Amniotic epithelial cell (primary cell): ENCODE measurements at places on chromosomes 13 and 19.

DNA sequence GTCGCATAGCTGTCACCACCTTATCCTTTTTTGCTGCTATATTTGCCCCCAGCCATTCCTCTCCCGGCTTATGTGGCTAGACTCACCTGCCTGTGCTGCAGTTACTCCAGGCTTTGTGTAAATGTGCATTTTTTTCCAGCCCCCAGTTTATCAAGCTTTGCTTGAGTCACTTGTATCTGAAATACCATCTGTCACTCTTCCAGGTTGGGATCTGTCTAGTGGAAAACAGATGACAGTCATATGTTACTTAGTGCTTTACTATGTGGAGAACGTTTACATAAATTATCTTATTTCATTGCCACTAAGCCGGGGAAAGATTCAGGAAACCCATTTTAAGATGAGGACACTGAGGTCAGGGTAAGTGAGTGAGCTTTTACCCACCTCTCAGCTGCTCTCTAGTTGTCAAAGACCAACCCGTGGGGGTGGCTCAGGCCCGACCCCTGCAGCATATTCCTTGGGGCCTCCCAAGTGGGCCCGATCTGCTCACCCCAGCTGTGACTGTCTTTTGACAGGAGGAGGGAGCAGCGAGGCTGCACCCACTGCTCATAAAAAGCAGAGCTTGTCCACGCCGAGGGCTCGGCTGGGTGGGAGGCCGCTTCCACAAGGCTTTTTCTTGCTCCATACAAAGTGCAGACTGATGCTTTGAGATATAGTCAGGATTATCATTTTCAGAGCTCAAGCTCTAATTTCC, 7.2 kb downstream of the GJB2 start:
- no peak for DNase-seq

DNA sequence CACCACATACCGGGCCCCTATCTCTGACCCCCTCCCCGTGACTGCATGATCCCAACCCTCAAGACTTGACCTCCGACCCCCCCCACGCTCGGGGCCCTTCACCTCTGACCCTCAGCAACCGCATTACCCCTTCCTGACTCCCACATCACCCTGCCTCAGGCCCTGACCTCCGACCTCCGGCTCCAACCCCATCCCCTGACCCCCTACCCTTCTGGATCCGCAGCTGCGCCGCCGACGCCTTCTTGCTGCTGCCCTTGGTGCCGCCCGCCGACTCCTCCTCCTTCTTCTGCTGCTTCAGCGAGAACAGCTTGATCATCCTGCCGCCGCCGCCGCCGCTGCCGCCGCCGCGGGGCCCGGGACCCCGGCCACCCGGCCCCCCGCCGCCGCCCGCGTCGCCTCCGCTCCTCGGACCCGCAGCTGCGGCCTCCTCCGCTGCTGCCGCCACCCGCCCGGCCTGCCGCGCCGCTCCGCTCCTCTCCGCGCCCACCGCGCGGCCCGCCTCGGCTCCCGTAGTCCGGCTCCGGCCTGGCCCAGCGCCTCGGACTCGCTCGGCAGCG, at the start of gene UBE2M:
TSS of gene UBE2M (minus strand) at position 546 of the 557 bp plus-strand sequence. CDS start at position 316, 230 bp downstream.
- DNase-seq: peak; percentile 37

DNA sequence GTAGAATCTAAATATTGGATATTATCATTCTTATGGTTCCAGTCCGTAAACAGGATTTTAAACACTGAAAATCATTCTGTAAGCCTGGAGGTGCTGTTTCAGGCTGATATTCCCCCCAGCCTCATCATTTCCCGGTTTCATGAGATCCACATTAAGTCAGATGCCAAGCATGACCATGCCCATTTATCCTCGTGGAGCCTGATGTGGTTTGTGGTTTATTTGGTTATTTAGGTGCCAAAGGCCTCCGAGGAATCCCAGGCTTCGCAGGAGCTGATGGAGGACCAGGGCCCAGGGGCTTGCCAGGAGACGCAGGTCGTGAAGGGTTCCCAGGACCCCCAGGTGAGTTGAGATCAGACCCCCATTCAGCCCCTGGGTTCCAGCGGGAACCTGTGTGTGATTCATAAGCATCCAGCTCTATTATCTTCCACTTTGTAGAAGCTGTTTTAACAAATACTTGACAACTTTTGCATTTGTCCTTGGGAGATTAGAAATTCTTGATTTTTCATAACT, 92.5 kb downstream of the RAB20 start:
- no peak for DNase-seq

DNA sequence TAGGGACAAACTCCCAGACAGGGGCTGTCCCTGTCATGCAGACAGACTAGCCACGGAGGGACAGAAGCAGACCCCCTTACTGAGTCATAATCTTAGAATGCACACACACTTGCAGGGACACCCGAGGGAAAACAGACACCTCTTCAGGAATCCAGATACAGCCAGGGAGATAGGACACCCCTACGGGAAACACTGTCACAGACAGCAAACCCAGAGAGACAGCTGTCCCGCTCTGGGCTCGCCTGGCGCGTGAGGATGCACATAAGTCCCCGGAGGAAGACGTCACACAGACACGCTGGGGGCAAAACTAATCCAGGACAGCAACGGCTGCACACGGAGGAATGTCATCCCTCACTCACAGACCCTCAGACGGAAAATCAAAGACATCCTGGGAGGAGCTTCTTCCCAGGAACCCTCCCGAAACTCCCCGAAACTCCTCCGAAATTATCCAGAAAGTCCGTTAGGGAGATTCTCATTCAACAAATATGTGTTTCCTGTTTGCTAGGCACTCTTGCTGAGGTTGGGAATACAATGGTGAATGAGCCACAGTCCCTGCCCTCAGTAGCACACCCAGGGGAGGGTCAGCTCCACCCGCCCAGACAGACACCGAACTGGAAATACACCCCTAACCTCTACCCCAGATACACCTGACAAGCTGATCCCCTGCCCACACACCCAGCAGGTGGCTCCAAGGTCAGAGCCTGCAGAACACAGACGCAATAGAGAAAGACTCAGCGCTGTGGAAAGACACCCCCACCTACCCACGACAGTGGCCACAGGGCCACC, 15.2 kb upstream of the TOMM40 start:
- DNase-seq: no peak

DNA sequence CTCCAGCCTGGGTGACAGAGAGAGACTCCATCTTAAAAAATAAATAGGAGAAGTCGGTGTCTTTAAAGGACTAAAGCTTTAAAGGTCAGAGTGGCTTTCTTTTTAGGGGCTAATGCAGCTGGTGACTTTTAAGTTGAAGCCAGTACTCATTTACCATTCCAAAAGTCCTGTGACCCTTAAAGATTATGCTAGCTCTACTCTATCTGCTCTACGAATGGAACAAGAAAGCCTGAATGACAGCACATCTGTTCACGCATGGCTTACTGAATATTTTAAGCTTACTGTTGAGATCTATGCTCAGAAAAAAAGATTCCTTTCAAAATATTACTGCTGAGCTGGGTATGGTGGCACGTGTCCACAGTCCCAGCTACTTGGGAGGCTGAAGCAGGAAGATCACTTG, 16.4 kb downstream of the TDRD12 start:
- DNase-seq: no peak

DNA sequence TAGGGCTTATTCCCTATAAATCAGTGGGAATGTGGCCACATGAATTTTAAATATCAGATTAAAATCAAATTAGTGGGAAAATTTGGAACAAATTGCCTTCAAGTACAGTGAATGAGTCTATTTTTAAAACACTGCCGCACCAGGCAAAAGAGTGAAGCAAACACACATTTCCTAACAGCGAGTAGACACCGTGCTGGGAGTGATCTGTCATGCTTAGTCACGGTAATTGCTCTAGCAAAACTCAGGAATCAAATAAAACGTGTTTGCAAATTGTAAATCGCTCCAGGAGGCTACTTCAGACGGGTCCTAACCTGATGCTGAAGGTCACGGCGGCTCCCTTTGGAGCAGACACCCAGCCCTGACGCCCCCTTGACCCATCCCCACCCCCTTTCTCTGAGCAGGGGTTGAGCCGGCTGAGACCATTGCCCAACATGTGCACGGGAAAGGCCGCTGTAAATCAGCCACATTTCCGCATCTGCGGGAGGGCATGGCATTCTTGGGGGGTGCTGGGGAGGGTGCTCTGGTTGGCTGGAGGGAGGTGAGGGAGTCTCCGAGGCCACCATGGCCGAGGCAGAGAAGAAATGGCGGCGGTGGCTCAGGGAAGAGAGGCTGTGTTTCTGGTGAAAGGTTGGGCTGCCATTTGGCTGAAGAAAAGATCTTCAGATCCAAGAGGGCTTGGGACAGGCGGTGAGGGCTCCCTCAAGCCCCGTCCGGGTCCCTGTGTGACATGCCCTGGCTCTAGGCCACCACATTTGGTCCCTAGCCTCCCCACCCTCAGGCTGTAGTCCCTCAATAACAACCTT, 8.9 kb downstream of the CEBPA start:
- DNase-seq: peak; percentile 88

DNA sequence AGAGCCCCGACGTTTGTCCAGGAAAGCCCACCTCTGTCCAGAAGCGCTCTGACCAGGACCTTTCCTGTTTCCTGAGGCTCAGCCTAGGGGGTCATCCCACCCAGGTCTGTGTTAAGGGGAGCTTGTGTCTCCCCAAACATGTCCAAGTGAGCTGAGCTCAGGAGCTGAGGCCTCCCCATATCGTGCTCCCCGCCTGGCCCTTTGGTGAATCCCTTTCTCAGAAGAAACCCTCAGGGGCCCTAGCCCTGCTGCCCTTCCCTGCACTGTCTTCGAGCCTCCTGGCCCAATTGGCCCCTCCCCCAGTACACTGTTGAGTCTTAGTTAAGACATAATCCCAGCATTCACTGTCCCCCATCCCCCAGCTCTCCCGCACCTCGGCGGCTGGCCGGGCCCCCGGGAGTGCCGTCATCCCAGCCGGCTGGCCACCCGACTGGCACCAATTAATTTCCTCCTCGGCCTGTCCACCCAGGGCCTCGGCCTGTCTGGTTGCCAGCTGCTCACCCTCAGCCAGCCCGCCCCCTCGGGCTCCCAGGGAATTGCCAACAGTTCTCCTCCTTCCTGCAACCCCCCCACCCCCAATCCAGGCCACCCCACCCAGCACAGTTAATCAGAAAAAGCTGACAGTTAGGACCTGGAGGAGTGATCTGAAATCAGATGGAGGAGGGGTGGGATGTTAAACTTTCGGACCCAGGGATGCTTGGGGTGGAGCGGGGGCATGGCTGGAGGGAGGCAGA, 13.6 kb downstream of the IER2 start:
- peak; percentile 94 for DNase-seq

DNA sequence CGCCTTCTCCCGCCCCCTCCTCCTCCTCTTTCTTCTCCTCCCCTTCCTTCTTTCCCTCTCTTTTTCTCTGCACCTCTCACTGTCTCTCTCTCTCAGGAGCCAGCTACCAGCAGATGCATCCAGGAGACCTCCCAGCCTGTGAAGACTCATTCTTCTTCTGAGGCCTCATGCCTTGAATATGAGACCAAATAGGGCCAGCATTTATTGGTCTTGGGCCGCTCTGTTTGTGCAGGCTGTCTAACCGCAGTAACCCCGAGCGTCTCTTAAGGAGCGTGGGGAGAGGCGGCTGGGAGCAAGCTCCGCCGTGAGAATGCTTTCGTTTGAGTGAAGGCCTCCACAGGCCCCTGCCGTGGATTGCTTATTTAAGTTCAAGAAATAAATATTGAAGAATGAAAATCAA, 167.0 kb downstream of the NUFIP1 start:
- no peak for DNase-seq

- DNase-seq: peak; percentile 41
Measured at GRCh38 chr13:75934889-75935288, 298.8 kb downstream of the LMO7 start.

GRCh38 chr19:48249502-48250014, 6.2 kb downstream of the CARD8 start:
- DNase-seq: no peak

DNA sequence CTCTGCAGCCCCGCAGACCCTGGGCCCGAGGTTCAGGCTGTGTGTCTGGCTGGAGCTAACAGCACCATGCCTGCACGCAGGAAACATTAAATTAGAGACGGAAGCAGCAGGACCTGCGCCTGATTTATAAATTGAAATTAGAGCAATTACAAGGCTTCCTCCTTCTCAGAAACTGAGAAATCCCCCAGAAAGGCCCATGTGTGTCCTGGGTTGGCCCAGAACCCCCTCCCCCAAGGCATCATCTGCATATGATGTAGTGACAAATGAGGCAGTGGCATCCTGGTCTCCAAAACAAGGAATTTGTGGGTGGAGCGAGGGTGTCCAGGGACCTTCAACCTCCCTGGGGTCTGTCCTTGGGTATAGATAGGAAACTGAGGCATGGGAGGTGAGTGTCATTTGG, 27.2 kb upstream of the SEMA6B start:
- no peak for DNase-seq

GRCh38 chr13:73580513-73581267, 521.9 kb downstream of the KLF5 start:
- no peak for DNase-seq

- DNase-seq: no peak
Measured at GRCh38 chr13:33307843-33308242, 22.3 kb upstream of the STARD13 start.

DNA sequence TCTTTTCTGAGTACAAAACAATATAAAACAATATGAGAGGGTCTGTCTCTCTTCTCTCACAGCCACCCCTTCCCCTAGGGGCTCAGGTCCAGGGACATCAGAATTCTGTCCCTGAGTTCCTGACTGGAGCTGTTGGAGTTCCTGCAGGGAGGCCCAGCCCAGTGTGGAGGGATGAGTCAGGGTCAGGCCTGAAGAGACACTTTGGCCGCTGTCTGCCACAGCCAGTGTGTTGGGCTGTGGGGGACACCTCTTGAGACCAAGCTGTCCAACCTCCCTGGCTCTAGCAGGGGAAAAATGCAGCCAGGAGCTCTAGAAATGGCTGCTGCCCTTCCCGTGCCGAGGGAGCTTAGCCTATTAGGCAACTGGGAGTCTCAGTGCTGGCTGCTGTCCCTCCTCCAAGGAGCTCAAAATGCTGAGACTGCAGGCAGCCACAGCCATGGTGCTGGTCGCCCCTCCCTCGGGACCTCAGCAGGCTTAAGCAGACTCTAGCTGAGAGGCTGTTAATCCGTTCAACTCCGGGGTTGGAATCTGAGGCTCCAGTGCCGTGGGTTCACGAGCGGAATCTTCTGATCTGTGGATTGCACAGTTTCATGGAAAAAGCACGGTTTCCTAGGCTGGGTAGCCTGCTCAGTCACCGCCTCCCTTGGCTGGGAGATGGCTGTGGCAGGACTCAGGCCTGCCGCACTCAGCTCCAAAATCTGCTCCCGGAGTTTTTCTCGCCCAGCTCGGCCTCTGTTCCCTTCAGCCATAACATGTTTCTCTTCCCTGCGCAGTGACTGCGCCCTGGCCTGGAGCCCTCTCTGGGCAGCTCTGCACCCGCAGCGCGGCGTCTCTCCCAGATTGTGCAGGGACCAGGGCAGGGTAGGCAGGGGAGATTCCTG, 3.8 kb upstream of the ZNF626 start:
- DNase-seq: peak; percentile 39

- DNase-seq: no peak
Measured at GRCh38 chr13:21123956-21124355, 52.4 kb downstream of the SKA3 start.

GRCh38 chr19:4519521-4520277, 1.4 kb upstream of the PLIN4 start:
- DNase-seq: peak; percentile 14

- DNase-seq: no peak
Measured at GRCh38 chr19:1685046-1685445, 32.6 kb upstream of the TCF3 start.

GRCh38 chr13:114115191-114115671, 17.2 kb downstream of the RASA3 start:
- peak; percentile 76 for DNase-seq

- no peak for DNase-seq
Measured at GRCh38 chr19:46210669-46211068, 18.9 kb upstream of the IGFL1 start.
